ENCODE measurements at places on chromosomes 12 and 14.

DNA sequence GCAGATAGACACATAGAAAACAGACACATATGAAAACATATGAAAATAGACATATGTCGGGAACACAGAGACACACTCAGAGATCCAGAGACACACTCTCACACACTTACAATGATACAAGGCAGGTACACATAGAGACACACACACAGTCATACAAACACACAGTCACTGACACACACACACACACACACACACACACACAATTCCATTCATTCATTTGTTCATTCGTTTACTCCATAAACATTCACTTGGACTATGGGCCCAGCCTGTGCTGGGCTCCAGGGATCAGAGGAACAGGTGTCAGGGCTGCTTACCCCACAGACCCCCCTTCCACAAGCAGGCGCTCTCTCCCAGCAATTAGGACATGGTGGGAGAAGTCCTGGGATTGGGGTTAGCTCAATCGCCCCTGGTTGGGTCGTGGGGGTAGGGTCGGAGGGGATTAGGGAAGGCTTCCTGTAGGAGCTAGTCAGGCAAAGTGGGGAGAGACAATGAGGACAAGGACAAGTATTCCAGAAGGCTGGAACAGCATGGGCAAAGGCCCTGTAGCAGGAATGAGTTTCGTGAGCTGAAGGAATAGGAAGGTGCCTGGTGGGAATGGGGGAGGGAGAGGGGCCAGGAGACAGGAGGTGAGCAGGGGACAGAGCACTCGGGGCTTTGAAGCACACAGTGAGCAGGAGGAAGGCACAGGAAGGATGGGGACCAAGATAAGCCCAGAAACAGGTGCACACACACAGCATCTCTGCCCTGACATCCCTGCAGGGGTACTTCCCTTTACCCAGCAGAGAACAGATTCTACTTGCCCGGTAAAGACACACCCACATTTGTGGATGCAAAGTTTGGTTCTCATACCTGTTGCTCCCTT lies 6.5 kb downstream of the RASAL1 start:
- DNase-seq: no peak

DNA sequence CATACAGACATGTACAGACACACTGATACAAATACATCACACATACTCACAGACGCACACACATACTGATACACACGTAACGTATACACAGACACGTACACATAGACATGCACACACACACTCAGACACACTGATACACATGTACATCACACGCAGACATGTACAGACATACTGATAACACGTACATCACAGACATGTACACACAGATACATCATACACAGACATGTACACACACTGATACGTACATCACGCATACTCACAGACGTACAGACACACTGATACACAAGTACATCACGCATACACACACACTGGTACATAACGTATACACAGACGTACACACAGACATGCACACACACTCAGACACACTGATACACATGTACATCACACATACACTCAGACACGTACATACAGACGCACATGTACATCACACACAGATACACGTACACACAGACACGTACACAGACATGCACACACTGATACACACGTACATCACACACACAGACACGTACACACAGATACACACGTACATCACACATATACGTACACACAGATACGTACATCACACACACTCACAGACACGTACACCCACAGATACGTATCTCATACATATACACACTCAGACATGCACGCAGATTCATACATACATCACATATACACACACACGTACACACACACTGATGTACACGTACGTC lies 5.1 kb downstream of the ZNF605 start:
- DNase-seq: no peak

- DNase-seq: no peak
Measured at GRCh38 chr14:49297102-49297501, 289.1 kb downstream of the RPS29 start.

GRCh38 chr14:105204206-105204930 lies 23.3 kb upstream of the NUDT14 start:
- no peak for DNase-seq

DNA sequence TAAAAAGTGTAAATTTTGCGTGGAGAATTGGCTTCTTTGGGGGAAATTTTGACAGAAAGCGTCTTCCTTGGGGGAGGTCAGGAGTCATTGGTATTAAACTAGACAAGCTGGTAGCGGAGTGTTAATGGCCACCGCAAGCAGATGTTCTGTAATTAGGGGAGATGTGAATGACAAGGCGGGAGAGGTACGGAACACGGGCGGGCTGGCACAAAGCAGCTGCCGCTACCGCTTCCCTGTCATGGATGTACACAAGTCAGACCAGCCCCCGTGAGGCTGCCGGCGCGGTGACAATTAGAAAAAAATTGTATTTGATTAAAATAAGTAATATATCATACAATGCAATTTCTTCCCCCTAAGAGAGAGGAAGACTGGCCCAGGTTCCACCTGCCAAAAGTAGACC lies 501.6 kb downstream of the VRK1 start:
- no peak for DNase-seq
